Small intestine (tissue), 16 donors: ENCODE measurements at places on chromosomes 2 and 18.

DNA sequence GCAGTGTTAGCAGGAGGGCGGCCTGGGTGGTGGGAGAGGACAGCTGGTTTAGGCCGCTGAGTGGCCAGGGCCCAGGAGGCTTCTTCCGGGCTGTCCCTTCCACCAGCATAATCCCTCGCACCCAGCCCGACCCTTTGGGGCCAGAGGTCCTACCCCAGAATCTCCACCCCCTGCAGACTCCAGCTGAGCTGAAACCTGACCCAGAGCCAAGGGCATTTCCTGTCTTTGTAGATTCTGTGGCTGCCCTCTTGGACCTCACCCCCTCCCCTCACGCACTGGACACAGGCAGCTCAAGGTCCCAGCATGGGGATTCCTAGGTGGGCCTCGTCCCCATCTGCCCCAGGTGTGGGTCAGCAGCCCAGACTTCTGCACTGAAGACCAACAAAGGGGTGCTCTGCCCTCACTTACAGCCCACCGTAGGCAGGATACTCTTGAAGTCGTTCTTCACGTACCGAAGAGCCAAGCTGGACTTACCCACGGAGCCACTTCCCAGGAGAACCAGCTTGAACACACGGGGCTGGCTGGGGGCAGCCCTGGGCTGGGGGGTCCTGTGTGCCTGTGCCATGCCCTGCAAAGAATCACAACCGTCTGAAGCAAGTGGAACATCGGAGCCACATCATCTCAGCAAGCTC lies 4.8 kb downstream of the RAB17 start:
- no peak for DNase-seq

GRCh38 chr18:64137914-64138313 lies 11.0 kb downstream of the LINC00305 start:
- DNase-seq = no peak

DNA sequence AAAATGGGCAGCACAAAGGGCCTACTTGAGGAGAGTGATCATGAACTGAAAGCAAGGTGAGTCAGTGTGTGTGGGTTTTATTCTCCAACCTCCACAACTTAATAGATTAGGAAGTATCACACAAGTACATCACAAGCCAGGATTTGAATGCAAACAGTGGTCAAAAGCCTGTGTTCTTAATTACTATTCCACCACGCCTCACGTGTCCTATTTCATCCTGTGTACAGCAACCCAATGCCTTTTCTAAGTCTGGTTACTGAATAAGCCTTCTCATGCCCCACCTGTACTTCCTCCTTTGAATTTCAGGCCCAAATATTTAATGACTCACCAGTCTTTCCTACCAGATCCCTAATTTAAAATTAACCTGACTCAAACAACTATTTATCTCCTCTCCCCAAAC lies 755.7 kb upstream of the SLC8A1 start:
- DNase-seq = no peak

DNA sequence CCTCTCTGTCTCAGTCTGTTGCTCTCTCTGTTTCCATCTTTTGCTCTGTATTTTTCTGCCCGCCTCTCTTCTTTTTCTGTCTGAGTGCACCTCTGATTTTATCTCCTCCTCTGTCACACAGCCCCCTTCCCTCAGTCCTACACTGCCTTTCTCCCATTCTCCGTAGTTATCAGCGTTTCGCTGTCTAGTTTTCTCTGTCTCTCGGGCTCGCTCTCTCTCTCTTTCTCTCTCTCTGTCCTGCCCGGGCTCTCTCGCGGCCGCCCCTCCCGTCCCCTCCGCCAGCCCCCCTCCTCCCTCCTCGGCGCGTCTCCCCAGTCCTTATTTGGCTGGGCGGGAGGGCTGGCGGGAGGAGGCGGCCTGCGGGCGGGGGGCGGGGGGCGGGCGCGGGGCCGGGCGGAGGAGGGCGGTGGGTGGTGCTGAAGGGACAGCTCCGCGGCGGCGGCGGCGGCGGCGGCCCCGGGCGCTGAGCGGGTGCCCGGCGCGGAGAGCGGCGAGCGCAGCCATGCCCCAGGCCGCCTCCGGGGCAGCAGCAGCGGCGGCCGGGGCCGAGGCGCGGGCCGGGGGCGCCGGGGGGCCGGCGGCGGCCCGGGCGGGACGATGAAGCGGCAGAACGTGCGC lies at the start of gene KCNK3:
KCNK3 (plus strand) TSS at position 444 of the 618 bp plus-strand sequence; CDS start at position 598, 154 bp downstream.
- peak; percentile 19 for DNase-seq

DNA sequence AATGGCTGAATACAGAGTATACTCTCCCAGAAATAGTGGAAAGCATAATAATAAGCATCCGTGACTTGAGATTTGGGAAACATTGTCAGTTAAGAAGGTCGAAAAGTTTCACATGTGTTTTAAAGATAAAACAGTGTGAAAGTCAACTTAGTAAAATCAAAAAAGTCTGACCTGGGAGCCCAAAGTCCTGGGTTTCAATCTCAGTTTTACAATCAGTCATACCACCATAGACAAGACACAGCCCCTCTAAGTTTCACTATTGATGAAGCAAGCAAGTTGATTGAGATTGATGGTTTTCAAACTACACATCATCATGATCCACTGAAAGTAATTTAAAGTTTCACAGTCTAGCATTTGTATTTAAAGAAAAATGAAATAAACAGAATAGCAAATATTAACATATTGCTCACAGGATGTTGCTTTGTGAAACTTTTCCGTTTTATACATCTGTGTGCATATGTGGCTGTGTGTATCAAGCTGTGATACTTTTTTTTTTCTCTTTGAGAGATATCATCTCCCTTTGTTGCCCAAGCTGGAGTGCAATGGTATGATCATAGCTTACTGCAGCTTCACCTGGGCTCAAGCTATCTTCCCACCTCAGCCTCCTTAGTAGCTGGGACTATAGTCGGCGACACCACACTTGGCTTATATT lies 71.1 kb downstream of the PIK3C3 start:
- DNase-seq = no peak

GRCh38 chr18:32922951-32923430 lies 150.2 kb upstream of the KLHL14 start:
- no peak for DNase-seq

DNA sequence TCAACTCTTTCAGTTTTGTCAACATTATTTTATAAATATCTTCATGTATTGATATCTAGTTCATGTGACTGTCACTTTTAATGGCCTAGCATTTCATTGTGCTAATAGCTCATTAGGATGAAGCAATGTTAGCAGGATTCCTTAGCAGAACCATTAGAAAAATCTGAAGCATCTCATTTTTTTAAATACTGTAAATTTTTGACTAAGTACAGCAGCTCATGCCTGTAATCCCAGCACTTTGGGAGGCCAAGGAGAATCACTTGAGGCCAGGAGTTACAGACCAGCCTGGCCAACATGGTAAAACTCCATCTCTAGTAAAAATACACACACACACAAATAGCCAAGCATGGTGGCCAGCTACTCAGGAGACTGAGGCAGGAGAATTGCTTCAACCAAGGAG lies 15.6 kb upstream of the ANTXR1 start:
- DNase-seq = no peak

GRCh38 chr2:159052157-159052601 lies 83.7 kb downstream of the TANC1 start:
- peak; percentile 44 for DNase-seq

- DNase-seq = no peak
These were observed 62.5 kb downstream of the RHOB start for GRCh38 chr2:20509301-20509769.

- no peak for DNase-seq
These were observed 37.5 kb upstream of the SP3 start for GRCh38 chr2:174002679-174003078.

DNA sequence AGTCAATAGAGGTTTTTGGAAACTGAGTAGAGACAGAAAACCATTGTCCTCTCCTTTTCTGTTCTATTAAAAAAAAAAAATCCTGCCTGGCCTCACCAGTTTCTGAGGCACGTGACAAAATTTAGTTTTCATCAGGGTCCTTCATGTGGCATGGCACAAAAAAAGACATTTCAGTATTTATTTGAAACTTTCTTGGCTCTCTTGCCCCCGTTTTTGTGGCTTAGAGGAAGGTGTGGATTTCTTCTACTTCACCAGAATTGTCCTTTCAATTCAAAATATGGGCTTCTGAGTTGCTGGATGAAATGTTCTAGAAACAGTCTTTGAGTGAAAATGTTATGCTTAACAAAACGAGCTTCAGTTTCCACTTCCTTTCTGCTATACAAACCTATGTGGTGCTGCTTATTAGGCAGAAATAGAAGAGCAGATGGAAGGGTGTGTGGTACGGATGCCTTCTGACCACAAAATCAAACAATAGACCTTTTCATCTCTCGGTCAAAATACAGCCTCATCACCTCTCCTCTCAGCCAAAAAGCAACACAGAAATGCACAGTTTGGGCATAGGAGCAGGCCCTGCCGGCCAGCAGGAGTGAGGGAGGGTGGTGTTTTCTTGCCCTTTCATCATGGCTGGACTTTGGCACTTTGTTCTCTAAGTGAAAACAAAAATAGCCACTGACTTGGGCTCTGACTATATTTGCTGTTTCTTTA lies 89.2 kb downstream of the SH3RF3 start:
- peak; percentile 21 for DNase-seq
